ENCODE measurements at places on chromosomes 1 and 21.

DNA sequence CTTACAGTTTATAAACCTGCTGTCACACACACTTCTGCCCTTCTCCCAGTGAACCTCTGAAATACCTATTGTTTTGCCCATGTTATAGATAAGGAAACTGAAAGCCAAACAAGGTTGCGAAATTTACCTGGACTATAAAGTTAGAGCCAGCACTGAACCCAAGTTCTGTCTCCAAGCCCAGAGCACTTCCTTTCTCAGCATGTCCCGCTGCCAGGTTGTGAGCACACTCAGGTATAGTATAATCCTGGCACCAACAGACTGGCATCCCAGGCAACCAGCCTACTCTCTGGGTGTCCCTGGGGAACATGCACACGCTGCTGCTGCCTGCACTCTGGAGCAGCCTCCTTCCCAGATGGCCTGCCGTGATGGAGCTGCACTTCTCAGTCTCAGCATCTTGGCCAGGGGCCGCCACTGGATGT is 45.1 kb downstream of the PGBD5 start:
- no peak for DNase-seq

DNA sequence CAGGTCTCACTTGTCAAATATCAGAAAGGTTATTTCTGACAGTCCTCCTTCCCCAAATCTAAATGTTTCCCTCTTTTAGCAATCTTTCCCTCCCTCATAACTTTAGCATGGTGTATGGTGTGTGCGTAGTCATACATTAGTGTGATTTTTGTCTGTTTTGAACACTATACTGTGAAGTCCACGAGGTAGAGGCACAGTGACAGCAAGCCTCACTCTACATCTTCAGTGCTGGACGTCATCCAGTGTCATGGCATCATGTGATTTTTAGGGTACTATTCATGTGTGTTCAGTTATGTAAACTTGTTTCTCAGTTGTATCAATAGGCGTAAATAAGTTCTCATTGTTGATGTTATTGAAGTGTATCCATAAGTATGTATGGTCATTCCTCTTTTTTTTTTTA is 39.1 kb downstream of the DYRK1A start:
- DNase-seq, result no peak

DNA sequence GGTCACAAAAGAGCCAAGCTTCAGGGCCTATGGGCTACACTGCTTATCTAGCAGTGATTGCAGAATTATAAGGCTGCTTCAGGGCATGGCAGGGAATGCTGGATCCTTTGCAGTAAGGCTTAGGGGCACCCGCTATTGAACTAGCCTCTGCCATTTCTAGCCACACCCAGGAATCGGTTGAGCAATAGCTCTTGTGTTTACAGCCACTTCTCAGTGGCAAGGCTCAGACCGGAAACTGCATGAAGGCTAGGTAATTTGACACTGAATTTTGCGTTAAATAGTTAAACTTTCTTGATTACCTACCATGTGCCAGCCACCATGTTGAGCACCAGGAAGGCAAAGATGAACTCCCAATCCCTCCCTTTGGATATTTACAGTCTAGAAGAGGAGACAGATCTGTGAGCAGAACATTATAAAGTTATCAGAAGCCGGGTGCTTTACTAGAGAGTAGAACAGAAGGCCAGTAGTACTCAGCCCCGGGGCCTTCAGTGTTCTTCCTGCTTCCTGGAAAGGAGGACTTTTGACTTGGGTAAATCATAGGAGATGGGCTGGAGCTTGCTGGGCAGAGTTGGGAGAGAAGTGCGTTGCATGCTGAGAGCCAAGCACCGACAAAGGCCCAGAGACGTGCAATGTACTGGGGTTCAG is 98.6 kb upstream of the LPGAT1 start:
- peak; percentile 20 for DNase-seq

- DNase-seq, result peak; percentile 29
These were observed 16.9 kb downstream of the MATN1 start for GRCh38 chr1:30706528-30706927.

DNA sequence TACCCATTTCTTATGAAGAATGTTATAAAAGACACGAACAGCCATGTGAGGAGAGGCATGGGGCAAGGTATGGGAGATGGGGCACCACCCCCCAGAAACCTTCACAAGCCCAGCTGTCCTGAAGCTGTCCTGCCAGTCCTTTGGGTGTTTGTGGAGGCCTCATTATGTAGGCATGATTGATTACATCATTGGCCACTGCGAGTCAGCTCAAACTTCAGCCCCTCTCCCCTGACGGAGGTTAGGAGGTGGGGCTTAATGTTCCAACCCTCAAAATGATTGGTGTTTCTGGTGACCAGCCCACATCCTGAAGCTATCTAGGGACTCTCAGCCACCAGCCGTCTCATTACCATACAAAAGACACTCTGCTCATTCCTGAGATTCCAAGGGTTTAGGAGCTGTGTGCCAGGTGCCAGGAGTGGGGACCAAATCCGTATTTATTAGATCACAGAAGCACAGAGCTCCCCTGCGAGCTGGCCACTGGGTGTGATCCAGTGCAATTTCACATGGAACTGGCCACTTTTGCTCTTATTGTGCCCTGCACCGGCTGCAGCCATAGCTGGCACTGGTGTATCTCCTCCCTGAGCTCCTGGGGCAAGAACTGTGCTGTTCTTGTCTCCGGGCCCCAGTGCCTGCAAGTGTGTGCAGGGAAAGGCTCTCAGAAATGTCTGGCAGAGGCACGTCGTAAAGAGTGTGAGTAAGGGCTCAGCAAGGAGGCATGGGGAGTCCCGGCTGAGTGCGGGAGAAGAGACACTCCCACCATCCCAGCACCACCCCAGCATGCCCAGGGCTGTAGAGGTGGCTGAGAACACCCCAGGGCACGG is 10.5 kb downstream of the KIAA1614 start:
- DNase-seq, result peak; percentile 12

DNA sequence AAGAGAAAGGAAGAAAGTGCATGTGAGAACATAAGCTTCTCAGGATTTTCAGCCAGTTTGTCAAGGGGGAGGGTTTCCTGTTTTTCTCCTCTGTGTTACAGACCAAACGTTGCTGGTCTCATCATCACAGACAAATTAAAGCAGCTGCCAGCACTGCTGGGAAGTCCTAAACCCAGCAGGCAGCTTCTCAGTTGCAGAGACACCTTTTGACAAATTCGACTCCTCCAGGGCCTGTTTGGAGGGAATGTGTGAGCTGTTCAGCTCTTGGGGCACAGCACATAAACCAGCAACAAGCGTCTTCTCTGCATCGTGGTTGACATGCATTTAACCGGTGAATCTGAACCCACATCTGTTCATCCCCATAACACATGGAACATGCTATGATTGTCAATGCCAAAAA is 454.6 kb upstream of the RUNX1 start:
- peak; percentile 6 for DNase-seq

- DNase-seq, result no peak
These were observed 690.7 kb downstream of the ADGRL2 start for GRCh38 chr1:82491301-82492048.

DNA sequence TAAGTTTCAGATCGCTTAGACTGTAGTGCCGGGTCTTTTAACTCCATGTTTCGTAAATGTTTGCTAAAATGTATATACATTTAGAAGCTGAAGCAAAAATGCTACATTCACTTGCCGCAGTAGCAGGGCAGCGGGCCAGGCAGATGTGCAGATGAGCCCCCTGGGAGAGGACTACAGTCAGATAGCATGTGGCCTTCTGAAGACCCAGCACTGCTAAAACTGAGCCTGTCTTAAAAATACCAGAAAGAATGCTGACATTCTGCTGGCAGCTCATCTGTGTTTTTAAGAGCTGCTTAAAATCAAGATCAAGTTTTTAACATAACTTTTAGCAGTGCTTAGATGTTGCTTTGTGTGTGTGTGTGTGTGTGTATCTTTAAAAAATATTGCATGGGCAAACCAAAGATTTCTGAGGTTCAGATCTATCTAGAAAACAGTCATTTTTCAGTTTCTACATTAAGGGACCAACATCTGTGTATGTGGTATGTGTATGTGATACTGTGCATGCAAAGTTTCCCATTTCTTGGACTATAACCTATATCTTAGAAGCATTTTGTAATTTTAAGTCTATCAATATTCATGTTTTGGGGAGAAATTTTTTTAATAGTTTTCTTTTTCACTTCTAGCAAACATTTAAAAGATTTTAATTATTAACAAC is 31.7 kb downstream of the CHRM3 start:
- no peak for DNase-seq

GRCh38 chr1:23915466-23915865 is 2.3 kb upstream of the CNR2 start:
- no peak for DNase-seq

GRCh38 chr1:4518621-4519020 is 135.8 kb upstream of the AJAP1 start:
- no peak for DNase-seq

GRCh38 chr1:27015260-27015659 is 2.6 kb upstream of the TENT5B start:
- DNase-seq, result no peak

GRCh38 chr1:93522721-93523120 is 74.8 kb downstream of the FNBP1L start:
- no peak for DNase-seq

DNA sequence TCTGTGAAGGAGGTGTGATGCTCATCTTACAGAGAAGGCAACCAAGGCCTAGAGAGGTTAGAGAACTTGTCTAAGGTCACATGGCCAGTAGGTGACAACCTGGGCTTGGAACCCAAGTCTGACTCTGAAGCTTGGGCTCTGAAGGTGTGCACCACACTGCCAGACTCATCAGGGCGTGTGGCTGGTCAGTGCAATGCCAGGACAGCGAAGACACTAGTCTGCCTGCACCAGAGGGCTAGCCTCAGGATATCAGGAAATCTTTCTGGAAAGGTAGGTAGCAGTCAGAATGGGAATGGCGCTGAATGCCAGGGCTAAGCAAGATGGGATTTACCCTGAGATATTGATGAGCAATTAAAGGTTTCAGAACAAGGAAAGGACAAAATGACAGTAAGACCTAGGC is 34.9 kb downstream of the ELK4 start:
- no peak for DNase-seq
